ENCODE measurements at places on chromosomes 5 and 9.

- DNase-seq = no peak
Measured at GRCh38 chr5:63233911-63234310, 655.3 kb downstream of the LRRC70 start.

GRCh38 chr5:168261227-168261571 lies 30.2 kb upstream of the WWC1 start:
- DNase-seq = no peak

GRCh38 chr5:160036243-160036642 lies 27.3 kb downstream of the TTC1 start:
- DNase-seq = peak; percentile 8

DNA sequence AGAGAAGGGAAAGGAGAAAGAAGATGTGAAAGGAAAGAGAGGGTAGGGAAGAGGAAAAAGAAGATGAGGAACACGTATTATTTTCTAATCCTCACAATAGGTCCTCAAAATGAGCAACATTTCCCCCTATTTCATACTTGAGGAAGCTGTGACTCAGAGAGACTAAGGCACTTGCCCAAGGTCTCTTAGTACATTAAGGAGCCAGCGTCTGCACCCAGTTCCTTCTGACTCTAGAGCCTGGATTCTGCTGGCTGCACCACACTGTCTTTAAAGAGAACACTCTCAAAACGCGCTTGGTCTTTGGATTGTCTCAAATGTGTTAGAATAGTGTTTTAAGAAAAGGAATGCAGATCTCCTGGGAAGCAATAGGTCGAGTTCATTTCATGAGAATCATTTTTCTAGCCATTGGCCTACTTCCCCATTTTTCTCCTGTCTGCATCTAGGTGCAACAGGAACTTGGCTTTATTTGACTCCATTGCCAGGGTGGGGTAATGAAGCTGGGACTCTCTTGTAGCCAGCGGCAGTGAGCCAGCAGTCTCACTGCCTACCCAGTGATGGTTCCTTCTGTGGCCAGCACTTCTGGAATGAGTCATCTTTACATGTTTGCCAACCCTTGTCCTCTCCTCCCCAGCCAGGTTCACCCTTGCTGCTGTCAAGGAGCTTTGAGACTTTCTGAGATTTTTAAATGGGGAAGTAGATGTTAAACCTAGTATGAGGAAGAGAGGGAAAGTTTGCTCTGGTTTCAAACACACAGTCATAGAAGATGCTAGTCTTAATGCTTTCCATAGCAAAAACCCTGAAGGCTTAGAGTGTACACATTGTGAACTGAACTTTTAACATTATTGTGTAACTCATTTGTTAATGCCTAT lies 82.7 kb downstream of the DOCK8 start:
- peak; percentile 16 for DNase-seq

GRCh38 chr5:112628214-112628980 lies 109.3 kb upstream of the APC start:
- DNase-seq = no peak

GRCh38 chr9:129250786-129251185 lies 72.7 kb upstream of the IER5L start:
- no peak for DNase-seq

DNA sequence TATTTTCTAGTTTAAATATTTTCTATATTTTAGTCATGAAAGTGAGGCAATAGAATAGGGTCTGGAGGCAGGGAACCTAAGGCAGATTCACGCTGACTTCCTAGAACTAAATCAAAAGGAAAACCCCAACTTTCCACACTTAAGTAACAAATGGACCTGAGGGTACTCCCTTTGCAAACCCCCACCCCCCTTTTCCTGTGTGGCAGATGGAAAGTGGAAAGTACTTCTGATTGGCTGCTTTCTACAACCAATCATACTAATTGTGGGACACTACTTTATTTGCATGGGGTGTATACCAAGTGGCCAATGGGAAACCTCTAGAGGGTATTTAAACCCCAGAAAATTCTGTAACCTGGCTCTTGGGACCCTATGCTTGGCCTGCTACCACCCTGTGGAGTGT lies 4.8 kb upstream of the CENPH start:
- DNase-seq = no peak

DNA sequence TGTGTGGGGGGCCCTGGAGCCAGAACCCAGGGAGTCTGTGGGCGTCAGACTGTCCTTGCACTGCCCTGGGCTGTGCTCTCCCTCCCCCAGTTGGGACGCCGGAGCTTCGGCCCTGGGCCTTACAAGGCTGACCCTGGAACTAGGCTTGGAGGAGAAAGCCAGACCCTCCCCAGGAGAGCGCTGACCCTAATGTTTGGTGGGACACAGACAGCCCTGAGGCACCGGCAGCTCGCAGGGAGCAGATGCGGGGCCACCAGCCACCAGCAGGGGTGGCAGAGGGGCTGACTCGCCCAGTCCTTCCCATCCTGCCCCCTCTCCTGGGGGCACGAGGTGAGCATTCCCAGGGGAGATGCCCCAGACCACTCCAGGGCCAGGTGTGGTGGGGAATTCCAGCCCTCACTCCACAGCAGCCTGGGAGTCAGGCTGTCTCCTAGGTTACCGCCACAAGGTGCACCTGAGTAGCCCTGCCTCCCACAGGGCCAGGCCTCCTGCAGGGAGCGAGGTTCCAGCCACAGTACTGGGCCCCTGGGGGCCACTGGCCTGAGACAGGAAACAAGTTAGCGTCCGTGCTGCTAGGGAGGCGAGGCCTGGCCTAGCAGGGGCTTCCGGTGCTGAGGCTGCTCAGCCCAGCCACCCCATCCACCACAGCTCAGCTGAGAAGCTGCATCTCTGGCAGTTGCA lies 134.6 kb downstream of the OLFM1 start:
- no peak for DNase-seq

GRCh38 chr9:96251451-96251850 lies 50.5 kb downstream of the HSD17B3 start:
- no peak for DNase-seq
